ENCODE measurements at places on chromosomes 16 and 17.

DNA sequence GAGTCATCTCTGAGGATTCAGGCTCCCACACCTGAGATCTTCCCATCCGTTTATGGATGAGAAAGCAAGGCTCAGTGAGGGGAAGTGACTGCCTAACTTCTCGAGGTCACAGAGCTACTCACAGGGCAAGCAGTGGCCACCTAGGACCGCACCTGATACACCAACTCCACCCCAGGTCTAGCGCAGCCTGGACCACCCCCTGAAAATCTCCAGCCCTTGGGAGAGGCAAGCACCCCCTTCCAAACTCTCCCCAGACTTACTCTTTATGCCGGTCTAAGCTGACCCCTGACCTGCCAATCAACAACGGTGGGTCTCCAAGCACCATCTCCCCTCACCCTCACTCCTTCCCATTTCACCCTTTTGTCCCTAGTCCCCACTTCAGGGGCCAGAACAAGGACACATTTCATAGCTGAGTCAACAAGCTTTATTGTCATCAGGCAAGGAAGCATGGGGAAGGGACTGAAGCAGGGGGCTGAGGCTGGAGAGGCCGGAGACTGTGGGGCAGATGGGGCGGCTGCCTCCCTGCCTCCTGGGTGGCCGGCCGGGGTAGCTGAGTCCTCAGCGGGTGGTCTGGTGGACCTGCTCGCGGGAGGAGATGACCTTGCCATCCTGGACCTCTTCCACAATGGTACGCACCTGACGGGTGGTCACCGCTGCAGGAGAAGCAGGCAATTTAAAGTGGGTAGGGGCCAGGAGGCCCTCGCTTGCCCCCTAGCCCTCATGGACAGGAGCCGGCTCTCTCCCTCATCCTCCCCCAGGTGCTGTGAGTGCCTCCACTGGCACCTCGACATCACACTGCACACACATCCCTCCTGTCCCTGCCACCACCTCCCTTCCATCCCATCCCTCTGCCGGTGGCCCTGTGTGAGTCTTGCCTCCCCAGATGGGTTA lies 5.1 kb downstream of the KRT17 start:
- DNase-seq: no peak

DNA sequence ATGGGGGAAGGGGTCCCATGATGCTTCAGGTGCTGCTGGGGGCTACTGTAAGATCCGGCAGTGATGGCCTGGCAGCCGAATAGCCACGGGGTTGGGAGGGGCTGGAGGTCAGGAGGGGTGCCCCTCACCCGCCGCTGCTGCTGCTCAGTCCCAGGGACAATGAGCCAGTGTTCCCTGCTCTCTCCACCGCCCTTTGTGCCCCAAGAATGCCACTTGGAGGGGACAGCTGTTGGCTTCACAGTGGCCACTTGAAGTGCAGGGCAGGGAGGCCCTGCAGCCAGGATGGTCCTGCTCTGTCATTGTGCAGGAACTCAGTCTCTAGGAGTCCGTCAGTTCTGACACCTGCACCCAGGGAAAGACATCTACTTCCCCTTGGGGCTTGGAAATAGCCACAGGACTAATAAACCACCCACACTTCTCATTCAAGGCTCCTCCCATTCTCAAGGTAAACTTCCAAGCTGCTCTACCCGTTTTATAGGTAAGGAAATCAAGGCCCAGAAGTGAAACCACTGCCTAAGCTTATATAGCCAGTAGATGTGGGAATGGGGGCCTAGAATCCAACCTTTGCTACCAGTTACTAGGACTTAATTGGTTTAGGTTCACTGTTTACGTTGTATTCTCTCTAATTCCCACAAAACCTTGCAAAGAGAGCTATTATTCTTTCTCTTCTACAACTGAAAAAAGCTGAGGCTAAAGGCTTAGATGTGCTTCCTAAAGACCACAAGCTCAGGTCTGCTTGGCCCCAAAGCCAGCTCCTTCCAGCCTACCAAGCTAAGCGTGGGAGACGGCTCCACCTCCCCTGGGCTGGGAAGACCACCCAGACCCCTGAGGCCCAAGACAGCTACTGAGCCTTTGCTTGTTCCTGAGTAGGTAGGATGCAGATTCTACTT lies 6.2 kb upstream of the CPSF4L start:
- DNase-seq: no peak

DNA sequence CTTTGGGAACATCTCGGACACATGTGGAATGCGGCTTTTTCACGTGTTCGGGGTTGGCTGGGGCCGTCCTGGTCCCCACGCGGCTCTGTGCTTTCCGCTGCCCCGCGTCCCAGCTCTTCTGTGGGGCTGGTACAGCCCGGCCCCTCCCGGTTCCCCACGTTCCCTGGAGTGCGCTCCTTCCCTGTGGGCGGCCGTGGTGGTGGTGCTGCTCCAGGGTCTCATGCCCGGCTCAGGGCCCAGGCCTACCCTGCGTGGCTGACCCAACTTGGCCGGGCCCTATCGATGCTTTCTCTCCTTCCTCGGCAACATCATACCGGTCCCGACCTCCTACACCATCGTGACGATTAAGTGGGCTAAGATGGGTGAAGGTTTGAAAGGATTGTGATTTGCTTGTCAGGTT lies 3.3 kb downstream of the TELO2 start:
- DNase-seq: no peak

DNA sequence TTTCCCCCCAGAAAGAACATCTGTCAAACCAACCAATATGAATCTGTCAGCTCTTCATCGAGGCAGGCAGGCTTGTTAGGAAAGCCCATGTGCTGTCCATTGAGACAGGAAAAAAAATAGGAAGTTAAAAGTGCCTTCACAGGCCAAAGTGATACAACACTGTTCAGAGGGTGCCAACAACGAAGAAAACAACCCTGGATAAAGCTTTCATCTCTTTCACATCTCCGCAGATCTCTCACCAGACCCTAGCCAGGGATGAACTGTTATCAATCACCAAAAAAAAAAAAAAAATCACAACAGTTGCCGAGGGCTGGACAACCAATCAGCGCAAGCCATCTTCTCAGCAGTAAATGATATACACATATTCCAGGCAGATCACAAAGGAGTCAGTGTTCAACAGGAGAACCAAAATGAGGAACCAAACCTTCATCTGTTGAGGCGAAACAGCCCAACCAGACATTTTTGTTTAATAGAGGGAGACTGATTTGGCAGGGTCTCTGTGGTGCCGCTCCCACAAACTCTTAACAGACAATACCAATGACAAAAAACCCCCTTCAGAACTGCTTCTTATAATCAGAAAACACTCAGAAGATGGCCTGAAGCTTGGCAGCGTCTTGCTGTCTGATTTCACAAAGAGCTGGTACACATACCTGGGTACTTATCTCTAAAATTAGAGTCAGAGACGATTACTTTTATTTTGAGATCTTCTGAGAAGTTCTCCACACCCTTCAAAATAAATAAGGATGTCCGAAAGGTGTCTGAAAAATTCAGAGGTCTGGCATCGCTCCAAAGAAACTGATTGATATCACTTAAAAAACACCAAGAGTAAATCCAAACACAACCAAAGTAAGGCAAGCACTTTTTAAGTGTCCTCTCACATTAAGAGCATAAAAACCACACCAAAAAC lies 1.8 kb downstream of the MAP3K14 start:
- DNase-seq: no peak

DNA sequence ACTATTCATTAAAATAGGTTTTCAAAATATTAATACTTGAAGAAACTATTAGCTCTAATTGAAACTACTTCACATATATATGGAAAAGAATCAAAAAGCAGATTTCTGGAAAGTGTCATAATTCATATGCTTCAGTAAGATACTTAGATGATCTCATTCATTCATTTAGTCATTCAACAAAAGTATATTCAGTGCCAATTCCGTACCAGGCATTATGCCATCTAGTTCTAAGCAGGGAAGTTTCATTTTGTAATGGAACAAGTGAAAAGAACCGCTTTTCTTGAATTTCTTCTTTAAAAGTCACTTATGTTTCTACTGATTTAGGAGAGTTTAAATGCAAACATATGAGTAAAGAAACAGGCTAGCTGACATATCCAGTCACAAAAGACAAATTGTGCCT lies 118.3 kb upstream of the FAM20A start:
- DNase-seq: no peak

- no peak for DNase-seq
Observed at GRCh38 chr17:56499799-56500388, 93.6 kb upstream of the NOG start.

DNA sequence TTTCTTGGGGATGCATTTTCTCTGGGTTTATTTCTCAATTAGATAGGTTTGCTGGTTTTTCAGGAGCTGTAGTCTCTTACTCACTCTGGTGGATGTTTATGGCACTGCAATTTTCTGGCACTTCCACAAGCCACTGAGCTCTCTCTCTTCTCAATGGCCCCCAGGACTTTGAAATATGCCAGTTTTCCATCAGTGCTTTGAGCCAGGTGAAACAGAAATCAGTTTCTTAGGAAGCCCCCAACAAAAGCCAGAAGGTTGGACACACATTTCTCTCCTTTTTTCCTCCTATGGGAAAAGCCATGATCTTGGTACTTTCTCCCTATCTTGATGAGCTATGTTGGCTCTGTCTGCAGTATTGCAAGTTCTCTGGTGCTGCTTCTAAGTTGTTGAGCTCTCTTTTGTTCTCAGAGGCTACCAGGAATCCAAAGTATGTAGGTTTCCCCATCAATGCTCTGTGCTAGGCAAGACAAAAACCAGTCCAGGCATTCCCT lies 90.7 kb upstream of the SMIM36 start:
- no peak for DNase-seq

DNA sequence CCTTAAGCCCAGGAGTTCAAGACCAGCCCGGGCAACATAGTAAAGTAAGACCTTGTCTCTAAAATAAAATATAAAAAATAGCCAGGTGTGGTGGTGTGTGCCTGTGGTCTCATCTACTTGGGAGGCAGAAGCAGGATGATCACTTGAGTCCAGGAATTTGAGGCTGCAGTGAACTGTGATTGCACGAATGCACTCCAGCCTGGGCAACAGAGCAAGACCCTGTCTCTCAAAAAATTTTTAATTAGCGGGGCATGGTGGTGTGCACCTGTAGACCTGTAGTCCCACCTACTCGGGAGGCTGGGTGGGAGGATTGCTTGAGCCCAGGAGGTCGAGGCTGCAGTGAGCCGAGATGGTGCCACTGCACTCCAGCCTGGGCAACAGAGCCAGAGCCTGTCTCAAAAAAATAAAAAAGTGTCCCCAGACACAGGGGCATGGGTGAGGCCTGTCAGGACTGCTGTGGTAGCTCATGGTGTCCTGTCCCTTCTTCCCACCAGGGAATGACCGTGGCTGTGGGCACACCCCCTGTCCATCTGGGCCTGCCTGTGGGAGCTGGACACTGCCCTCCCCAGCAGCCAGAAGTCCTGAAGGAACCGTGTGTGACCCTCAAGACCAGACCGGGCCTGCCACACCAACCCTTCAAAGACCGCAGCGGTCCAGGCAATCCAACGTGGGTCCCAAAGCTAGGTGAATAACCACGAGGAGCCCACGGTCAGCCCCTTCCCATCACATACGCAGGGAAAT lies 30.8 kb upstream of the GAA start:
- DNase-seq: no peak

DNA sequence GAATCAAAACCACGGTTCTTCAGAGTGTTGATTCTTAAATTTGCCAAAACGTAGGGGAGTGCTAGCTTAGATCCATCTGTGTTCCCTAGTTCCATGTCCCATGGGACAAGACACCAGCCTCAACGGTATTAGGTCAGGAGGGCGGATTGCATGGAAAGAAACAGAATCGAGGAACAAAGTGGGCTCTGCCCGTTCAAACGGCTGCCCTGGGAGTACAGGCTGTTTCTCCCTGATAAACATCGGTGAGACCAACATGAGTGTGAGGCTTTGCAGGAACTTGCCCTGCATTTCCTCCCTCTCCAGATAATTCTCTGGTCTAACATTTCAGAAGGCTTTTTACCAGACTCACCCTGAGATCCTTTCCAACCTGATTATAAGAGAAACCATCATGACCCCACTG lies 82.2 kb downstream of the MRM3 start:
- DNase-seq: no peak

GRCh38 chr17:79622776-79623175 lies 11.9 kb upstream of the RBFOX3 start:
- no peak for DNase-seq

DNA sequence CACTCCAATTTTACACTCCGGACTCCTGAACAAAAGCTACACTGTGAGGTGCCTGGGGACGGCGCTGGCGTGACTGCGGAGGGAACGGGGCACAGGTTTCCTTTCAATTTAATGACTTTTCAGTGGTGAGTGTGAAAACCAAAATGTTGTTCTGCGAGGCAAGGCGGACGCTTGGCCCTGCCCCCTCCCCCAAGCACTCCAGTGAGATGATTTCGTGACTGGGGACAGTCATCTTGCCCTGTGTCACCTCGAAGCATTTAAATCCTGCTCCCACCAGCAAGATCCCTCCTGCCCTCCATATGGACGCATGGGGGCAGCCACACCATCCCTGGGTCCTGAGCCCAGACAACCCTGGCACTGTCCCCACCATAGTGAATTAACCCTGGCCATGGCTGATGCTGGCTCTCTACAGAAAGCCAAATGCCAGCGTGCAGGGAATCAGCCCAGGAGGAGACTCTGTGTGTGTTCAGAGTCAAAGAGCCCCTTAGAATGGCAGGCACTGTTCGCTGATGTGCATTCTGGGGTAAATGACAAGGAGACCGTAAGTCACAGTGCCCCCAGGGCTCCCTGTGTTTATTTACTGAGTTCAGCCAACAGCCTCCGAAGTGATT lies 41.0 kb downstream of the C16orf95 start:
- no peak for DNase-seq

GRCh38 chr17:82736511-82737185 lies 1.2 kb downstream of the FN3K start:
- DNase-seq: no peak

DNA sequence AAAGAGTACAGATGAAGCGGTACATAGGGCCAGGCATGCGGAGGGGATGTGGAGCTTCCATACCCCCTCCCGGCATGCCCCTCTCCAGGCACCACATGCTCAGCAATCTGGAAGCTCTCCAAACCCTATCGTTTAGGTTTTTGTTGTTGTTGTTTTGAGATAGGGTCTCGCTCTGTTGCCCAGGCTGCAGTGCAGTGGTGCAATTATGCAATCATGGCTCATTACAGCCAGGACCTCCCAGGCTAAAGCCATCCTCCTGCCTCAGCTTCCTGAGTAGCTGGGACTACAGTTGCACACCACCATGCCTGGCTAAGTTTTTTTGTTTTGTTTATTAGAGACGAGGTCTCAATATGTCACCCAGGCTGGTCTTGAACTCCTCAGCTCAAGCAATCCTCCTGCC lies 50.8 kb downstream of the WWOX start:
- no peak for DNase-seq

GRCh38 chr17:29127840-29128239 lies 52.4 kb downstream of the MYO18A start:
- no peak for DNase-seq

DNA sequence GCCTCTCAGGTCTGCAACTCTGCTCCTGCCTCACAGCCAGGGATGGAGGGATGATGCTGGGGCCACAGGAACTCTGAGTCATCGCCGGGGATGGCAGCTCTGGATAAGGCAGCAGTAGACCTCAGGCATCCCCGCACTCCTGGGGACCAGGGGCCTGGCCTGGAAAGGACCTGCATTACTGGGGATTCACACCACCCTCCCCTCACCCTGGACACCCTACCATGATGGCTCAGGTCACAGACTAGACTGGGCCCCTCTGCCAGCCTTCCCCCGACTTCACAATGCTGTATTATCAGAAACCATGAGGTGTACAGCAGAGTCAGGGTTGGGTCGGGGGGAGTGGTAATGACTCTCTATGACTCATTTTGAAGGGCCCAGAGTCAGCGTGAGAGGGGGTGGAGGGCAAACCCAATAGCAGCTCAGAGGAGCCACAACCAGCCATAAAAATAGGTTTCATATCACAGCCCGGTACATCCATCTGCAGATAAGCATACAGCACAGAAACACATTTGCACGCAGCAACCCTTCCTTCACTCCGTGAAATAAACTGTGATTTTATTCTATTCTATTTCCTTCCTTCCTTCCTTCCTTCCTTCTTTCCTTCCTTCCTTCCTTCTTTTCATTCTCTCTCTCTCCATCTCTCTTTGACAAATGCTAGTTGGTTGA lies 28.8 kb downstream of the DYNLRB2 start:
- DNase-seq: no peak

All from activated CD8-positive, alpha-beta memory T cell treated with anti-CD3 and anti-CD28 coated beads for 1 hour (primary cell).